ENCODE measurements at places on chromosomes 12 and 14. TPM values are rescaled to one million over a fixed set of nuclear protein-coding genes. Genes with fewer than 3 reads are reported as not detected.

The GDF3 gene
- total RNA-seq, result not detected

The EIF2B2 gene
- 35.7 TPM for total RNA-seq

The PKP2 gene
- total RNA-seq, result 58.0 TPM

The ENDOU gene
- 0.30 TPM for total RNA-seq

The TMEM260 gene
- total RNA-seq, result 31.8 TPM

The TSPAN8 gene
- total RNA-seq, result 639 TPM

The KIF26A gene
- total RNA-seq, result 5.0 TPM

The AP1G2 gene
- total RNA-seq, result 87.5 TPM

The NELL2 gene
- 31.3 TPM for total RNA-seq

The STAT6 gene
- 76.7 TPM for total RNA-seq

The POTEM gene
- total RNA-seq, result not detected

The RERG gene
- 7.0 TPM for total RNA-seq

The KRT7 gene
- total RNA-seq, result 12.6 TPM

The IL31 gene
- total RNA-seq, result not detected

The GAS2L3 gene
- total RNA-seq, result 14.9 TPM

The IFNG-AS1 gene
- not detected for total RNA-seq

The STYK1 gene
- total RNA-seq, result 0.48 TPM

The ALDH1L2 gene
- total RNA-seq, result 11.1 TPM

The PRH2 gene
- total RNA-seq, result not detected

The SIX6 gene
- total RNA-seq, result not detected

The USP5 gene
- 61.6 TPM for total RNA-seq

The CAPZA3 gene
- not detected for total RNA-seq

The ZNF891 gene
- 2.2 TPM for total RNA-seq

The NPFF gene
- total RNA-seq, result not detected

The AICDA gene
- 0.12 TPM for total RNA-seq

The TEAD4 gene
- 8.3 TPM for total RNA-seq

The ITGB7 gene
- total RNA-seq, result not detected

The KCNMB4 gene
- 9.2 TPM for total RNA-seq

The ATG101 gene
- 61.6 TPM for total RNA-seq

The HOXC10 gene
- total RNA-seq, result 0.60 TPM

The COL2A1 gene
- total RNA-seq, result 32.7 TPM

The ARHGEF25 gene
- 9.0 TPM for total RNA-seq

The WNT5B gene
- 16.6 TPM for total RNA-seq

The CLMN gene
- total RNA-seq, result 15.7 TPM

The C1QL4 gene
- not detected for total RNA-seq

The PLCZ1 gene
- total RNA-seq, result not detected

The CLEC1A gene
- total RNA-seq, result 3.0 TPM

The NEK9 gene
- total RNA-seq, result 21.1 TPM

The MTHFD1 gene
- 19.5 TPM for total RNA-seq

The TDRD9 gene
- total RNA-seq, result 2.2 TPM

The TAS2R50 gene
- 2.0 TPM for total RNA-seq

The NRL gene
- 4.8 TPM for total RNA-seq

The SLC17A8 gene
- 0.40 TPM for total RNA-seq

The MRPL52 gene
- total RNA-seq, result 50.6 TPM

The RBM19 gene
- total RNA-seq, result 16.5 TPM

The DNAJC22 gene
- 28.3 TPM for total RNA-seq

Data from hepatocyte (in vitro differentiated cells).